NCI-H1417 treated with DMSO at 0.1 percent for 48 hours (cell line): ENCODE measurements at places on chromosomes 2 and 18.

DNA sequence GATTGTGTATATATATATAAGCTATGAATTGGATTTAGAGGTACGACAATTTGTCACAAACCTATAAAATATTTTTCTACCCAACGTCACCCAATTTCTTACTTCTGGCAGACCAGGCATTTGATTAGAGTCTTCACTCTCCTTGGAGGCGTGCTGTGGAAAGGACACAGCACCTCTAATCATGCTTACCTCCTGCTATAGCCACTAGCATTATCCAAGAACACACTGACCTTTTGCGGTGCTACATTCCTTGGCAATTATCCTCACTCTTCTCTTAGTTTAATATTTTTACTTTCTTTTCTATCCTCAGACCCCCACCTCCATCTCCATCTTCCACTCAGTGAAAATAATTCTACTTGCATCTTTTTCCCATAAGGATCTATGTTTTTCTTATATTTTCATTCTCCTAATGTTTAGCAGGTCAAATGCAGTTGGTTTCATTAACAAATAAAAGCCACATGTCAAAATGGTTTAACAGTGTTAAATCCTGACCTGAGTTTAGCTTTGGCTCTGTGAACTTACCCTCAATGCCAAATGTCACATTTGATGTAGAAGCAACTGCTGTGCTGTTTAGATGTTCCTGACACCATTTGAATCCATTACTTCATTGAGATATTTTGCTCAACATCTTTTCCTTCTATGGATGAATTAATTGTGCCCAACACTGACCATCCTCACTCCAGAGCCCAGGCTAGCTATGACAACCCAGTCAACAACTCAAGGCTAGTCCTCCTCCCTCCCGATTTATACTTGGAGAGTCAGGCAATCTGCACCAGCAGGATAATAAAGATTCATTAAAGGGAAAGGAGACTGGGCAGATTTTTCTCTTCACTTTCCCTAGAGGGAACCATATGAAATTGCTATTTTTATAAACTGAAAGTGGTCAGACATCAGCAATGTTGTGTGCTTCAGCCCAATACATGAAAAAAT, 240.5 kb downstream of the MREG start:
- no peak for DNase-seq

GRCh38 chr2:6831229-6831628, 34.5 kb downstream of the CMPK2 start:
- no peak for DNase-seq

DNA sequence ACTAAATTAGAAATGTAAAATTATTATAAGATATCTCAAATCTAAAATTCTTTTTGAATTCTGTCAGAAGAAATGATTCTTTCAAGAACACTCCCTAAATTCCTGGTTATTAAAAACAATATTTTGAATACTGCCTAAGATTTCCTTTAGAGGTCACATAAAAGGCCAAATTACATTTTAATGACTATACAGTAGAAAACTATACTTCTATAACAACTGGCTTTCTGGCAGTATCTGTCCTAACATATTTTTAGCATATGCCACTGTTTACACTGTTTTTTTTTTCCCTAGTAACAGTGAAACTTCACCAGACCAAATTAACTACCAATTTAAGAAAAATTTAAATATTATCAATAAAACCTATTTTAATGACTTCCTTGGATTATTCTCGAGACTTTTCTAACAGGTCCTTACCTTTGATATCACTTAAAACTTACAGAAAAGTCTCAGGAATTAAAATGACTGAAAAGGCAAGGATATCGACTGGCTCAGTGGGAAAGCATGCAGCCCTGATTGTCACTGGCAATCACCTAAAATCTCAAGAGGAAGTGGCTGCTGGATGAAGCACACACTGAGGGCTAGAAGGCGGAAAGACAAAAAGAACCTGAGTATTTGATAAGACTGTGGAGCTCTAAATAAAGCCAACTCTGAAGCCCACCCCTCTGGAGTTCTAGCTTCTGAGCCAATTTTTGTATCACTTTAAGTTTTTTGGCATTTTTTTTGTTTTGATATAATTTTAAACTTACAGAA, 59.6 kb downstream of the SPIRE1 start:
- no peak for DNase-seq

GRCh38 chr2:85694052-85695025, at the start of gene GNLY:
GNLY (plus strand) TSS chr2:85694358; CDS start chr2:85694419, 61 bp downstream.
- no peak for DNase-seq

DNA sequence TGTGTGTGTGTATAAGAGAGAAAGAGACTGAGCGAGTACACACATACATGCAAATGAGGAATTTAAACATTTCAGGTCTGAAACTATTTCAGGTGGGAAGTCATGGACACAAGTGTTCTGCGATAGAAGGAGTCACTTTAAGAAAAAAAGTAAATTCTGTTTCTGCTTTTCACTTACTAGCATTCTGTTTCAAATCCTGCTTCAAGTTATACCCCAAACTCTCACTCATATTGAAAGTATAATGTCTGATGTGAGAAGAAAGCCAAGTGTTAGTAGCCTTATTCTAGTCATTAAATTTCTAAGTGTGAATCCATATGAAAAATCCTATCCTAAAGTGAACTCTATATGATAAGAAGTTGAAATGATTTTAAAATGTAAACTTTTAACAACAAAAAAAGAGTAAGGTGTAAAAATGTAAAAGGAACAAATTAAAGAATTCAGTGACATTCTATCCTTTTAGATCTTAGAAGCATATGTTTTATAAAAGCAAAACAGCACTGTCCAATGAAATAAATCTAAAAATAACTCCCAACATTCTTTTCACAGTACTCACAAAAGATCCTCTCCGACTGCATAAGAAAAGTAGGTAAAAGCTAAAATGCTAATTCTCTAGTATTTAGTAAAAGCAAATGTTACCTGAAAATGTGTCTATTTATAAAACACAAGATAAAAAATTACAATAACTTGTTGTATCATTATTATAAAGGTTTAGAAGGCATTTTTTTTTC, 570.6 kb downstream of the ZEB2 start:
- no peak for DNase-seq

DNA sequence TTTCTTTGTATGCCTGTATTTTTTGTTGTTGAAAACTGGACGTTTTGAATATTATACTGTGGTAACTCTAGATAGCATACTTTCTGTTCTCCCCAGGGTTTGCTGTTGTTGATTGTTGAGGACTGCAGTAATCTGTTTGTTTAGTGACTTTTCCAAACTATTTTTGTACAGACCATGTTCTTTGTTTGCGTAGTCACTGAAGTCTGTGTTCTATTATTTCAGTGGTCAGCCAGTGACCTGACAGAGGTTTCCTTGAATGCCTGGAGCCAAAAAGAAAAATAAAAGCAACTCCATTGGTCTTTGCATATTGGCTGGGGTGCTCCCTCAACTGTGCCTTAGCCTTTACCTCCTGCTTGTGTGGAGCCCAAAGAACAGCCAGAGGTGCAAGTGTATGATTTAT, 42.7 kb upstream of the PHLPP1 start:
- DNase-seq = no peak

- DNase-seq = peak; percentile 23
These were observed 191.0 kb downstream of the NEDD4L start for GRCh38 chr18:58235001-58235436.

DNA sequence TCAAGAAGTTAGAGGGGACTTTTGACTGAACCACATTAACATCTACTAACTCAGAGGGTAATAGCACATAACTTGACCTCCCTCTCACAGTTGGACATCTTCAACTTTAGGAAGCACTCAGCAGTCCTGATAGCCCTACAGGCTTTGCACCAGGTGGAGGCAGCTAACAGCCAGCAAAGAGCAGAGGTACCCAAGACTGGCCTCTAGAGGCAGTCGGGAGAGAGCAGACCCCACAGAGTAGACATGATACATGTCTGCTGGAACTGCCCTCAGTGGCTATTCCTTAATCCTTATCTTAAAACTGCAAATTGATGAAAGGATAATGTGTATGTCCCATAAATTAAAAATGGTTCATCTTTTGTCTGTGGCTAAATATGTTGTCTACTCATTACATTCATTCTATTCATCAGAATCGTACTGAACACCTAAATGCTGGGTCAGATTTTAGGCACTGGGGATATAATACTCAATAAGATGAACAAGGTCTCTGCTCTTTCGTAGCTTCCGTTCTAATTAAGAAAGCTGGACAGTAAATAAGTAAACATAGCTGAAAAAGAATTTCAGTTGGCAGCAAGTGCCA, 49.8 kb downstream of the CAB39 start:
- DNase-seq = no peak

DNA sequence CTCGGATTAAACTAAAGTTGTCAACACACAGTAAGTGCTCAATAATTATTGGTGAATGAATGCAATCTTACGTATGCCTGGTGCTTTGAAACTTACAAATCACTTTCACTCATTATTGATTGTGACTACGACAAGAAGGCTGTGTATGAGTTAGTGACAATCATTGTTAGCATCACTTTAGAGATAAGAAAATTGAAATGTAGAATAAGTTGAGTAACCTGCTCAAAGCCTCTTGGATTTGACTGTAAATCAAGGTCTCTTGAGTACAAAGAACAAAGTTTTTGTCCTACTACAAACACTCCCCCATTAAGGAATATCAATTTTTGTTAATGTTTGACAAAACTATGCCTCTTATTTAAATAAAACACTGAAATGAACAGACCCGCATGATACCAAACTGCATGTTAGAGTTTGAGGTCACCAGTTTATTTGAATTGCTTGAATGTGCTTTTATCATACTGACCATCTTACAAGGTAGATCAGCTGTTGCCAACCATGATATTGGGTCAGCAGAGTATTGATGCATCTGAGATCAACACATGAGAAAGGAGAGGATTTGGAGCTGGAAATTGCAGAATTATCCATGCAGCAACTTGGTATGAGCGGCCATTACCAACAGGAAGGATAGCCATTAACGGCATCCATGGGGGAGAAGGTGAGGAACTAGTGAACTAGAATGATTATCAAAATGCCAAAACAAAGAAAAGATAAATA, 142.1 kb downstream of the IRS1 start:
- DNase-seq = no peak

DNA sequence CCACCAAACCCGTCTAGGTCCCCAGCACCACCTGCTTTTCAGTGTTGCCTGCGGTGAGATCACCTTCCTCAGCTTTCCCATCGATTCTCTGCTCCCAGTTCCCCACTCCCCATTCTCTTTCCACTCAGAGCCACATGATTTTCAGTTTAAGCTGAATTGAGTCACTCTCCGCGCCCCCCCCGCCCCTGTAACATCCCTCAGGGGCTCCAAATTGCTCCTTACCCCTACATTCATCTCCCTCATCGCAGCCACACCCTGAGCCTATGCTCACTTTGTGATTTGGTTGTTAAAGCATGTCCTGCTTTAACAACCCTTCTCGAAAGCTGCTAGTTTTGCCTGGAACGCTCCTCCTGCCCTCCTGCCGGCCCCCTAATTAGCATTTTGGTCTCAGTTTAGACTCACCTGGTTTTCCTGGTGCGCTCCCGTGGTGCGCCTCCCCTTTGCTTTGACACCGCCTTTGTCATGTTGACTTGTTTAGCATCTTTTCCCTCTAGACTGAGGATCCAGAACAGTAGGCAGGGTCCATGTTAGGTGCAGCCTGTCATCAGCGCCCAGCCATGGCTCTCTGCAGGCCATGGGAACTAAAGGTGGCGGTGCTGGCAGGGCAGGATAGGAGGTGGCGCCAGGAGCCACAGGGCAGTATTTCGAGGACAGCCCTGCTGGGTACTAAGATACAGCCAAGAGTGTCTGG, 60.8 kb downstream of the ST3GAL5 start:
- DNase-seq = no peak

GRCh38 chr2:202808754-202809153, 62.8 kb downstream of the ICA1L start:
- no peak for DNase-seq

DNA sequence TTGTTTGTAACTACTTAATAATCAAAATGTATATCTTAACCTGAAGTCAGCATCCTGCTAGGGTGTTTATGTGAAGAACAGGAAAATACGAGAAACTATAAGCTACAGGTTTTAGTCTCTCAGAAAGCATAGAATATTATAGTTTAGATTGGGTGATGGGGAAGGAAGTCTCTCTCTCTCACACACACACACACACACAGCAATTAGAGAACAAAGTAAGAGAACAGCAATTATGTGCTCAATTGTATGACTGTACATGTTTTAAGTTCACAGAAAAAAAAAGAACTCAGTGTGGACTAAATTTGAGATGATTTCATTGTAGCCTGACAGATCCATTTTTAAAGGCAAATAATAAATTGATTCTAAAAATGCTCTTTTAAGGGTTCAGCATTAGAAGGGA, 94.3 kb upstream of the ZNF516 start:
- DNase-seq = peak; percentile 68

- DNase-seq = no peak
These were observed 289.4 kb downstream of the ZEB2 start for GRCh38 chr2:144230448-144231085.

DNA sequence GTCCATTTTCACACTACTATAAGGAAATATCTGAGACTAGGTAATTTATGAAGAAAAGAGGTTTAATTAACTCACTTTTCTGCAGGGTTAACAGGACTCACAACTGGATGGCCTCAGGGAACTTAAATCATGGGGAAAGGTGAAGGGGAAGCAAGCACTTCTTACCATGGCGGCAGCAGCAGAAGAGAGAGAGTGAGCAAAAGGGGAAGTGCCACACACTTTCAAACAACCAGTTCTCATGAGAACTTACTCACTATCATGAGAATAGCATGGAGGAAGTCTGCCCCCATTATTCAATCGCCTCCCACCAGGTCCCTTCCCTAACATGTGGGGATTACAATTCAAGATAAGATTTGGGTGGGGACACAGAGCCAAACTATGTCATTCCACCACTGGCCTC, 55.1 kb upstream of the NETO1 start:
- DNase-seq = no peak

DNA sequence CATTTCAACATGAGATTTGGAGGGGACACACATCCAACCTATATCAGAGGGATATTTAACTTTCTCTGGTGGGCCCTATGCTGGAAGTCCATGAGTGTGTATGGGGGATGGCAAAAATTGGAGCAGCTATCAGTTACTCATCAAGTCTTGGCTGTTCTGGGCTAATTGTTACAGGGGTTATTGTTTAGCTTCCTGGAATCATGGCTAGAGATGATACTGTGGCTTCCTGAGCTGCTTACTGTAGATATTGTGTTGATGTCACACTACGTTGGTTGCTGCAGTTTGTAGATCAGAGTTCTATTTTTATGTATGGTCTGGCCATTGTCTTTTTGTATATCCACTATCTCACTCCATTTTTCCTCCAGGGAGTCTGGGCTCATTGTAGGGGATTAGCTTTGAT, 20.9 kb upstream of the IL1R2 start:
- no peak for DNase-seq

- no peak for DNase-seq
These were observed 198.2 kb upstream of the COPS8 start for GRCh38 chr2:236887531-236887930.

GRCh38 chr2:23789012-23789411, 137.9 kb downstream of the ATAD2B start:
- no peak for DNase-seq

GRCh38 chr18:47333926-47334635, 82.6 kb upstream of the SKOR2 start:
- DNase-seq = no peak
